ENCODE measurements at places on chromosomes 5 and 9.

GRCh38 chr5:14267166-14267838, 124.2 kb downstream of the TRIO start:
- no peak for DNase-seq

DNA sequence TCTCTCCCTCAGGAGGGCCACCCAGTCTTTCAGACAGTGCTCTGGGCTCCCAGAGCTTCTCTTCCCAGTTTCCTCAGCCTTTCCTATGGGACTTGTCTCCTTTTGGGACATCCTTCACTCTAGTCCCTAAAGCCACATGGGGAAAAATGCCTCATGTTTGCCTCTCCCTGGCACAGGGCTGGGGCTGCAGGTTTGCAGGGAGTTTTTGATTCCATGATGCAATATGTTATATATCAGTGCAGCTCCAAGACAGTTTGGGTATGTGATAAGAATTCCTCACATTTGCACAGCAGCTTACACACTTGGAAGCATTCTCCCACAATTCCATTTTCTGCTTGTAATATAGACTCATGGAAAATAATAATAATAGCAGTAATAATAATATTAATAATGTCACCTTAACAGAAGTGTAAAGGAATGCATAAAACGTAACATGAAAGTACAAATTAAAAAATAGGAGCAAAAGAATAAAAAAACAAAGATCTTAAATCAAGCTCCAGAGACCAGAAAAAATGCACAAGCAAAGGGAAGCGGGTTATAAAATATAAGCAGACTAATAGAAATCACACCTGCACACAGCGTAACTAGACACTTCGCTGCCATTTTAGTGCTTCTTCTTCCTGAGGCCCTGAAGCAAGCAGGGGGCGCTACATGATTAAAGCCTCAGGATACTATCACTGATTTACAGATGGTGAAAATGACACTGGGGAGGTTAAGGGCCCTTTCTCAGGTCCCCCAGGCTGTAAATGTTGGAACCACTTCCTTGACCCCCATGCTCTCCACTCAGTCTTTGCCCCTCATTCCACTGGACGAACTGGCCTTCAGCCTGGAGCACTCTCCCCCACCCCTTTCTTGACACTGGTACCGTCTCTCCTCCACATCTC, 70.0 kb upstream of the IL17B start:
- DNase-seq, result no peak

GRCh38 chr9:133763272-133764183, 25.4 kb upstream of the SARDH start:
- no peak for DNase-seq

DNA sequence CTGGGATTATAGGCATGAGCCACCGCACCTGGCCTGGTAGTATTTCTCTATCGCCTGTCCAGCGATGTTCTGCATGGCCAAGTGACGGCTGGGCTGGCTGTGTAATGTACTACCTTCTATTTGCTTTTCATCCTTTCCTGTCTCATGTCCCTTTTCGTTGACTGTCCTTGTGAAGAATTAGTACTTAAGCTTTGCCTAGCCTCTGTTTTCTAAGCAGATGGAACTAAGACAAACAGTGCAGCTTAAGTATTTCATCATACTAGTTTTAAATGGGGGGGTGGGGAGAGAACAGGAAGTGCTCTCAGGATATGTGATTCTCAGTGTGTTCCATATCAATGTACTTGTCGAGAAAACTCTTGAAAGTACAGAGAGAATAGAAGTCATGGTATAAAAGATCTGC, 31.7 kb upstream of the CCL21 start:
- DNase-seq, result no peak

GRCh38 chr5:94239266-94239665, 379.1 kb downstream of the KIAA0825 start:
- DNase-seq, result no peak

- DNase-seq, result no peak
These were observed 7.6 kb downstream of the PCYOX1L start for GRCh38 chr5:149365418-149365817.

GRCh38 chr5:119537704-119538103, 85.4 kb downstream of the HSD17B4 start:
- no peak for DNase-seq

- DNase-seq, result no peak
These were observed 6.3 kb downstream of the UCK1 start for GRCh38 chr9:131524665-131525315.

DNA sequence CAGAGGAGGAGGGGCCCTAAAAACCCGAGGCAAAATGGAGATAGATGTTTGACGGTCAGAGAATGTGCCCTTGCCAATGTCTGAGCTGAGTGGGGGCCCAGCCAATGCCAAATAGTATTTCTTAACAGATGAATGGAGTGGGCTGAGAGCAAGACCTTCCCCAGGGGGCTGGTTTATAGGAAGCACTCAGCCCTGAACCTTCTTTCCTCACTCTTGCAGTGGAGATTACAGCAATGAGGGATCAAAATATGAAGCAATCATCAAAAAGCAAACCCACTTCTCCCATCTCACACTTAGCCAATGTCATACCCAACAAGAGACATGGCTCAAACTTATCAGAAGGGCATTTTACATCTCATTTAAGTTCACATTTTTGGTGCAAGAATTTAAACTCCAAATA, 350.3 kb downstream of the GADD45G start:
- DNase-seq, result no peak

DNA sequence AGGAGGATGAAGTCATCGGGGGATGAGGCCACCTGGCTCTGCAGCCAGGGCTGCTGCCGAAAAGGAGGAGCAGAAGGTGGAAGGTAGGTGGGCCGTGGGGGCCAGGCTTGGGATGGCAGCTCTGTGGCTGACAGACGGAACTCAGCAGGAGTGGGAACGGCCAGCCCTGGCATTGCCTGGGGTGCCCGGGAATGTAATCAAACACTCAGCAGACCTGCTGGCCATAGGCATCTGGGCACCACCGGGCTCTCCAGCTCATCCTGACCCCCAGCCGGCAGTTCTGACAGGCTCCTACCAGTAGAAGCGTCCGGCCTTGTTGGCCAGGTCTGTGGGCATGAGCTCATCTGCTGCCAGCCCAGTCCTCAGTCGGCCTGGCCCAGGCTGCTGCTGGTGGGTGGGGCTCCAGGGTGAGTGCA, 4.3 kb upstream of the FAT2 start:
- no peak for DNase-seq

DNA sequence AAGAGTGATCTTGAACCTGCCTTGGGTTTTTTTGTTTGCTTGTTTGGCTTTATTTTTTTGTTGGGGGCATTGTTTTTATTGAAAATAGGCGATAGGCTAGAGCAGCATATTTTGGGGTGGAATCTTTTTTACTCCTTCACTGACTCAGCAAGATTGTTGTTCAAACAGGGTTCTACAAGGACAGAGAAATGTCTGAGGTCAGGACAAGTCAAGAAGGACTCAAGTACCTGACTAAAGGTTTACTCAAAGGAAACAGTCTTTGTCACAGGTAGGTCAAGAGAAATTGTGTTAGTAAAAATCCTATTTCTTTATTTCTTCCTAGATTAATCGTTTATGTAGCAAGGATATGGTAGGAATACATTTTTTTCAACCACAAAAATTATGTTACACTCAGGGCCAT, 1564.0 kb upstream of the CDH9 start:
- DNase-seq, result no peak

DNA sequence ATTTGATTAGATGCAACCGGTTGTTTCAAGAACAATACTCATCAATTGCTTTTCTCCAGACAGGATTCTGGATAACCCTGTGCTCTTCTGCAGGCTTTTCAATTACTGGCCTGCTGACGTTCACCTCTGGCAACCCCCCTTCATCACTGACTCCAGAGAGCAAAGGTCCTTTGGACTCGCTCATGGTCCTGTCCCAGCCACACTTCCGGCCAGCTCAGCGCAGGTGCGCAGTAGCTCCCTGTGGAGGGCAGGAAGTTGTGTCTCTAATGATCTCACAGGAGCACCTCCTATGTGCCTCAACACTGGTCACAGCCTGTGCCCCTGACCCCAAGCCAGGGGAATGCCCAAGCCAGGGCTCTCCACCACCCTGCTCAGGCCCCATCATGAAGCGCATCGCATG, 44.0 kb downstream of the OLFM1 start:
- no peak for DNase-seq

GRCh38 chr5:53243403-53243802, 133.8 kb upstream of the MOCS2 start:
- DNase-seq, result no peak

DNA sequence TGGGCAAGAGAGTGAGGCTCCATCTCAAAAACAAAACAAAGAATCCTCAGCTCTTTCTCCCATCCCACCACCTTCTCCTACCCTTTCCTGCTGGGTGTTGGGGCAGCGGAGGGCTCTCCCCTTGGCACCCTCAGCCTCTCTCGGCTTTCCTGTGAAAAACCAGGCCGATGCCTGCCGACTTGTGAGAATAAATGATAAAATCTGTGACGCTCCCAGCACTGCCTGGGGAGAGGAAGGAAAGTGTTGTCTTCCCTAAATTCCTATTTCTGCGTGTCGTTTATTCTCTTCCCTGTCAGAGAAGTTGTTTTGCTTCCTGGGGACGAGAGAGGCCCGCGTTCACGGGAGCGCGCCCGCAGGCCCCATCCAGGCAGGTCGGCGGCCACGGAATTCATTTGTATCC, 19.7 kb downstream of the NEK6 start:
- DNase-seq, result no peak

DNA sequence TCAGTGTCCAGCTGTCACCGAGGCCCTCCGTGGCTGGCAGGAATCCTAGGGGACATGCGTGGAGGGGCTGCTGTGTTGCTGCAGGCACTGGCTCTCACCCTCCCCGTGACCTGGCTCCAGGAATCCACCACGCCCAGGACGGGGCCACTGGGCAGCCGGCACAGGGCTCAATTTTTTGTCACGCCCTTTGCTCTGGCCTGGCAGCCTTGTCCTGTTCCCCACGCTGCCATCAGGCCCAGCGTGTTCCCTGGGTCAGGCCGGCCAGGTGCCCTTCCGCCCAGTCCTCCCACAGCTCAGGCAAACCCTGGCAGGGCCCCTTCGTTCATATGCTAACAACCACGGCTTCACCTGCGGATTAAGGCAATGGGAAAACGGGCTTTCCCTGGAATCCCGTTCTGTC, 37.3 kb downstream of the PROP1 start:
- DNase-seq, result no peak

- DNase-seq, result no peak
These were observed 18.4 kb upstream of the DDX41 start for GRCh38 chr5:177535125-177535524.
